ENCODE measurements at places on chromosomes 6 and 20.
A peak's percentile ranks its signal among the peaks of the same experiment; 100 is the strongest.

GRCh38 chr20:41175201-41175651 is 37.9 kb downstream of the PLCG1 start:
- DNase-seq: no peak

- DNase-seq: no peak
These were observed 6.3 kb upstream of the RAMACL start for GRCh38 chr6:166592821-166593220.

DNA sequence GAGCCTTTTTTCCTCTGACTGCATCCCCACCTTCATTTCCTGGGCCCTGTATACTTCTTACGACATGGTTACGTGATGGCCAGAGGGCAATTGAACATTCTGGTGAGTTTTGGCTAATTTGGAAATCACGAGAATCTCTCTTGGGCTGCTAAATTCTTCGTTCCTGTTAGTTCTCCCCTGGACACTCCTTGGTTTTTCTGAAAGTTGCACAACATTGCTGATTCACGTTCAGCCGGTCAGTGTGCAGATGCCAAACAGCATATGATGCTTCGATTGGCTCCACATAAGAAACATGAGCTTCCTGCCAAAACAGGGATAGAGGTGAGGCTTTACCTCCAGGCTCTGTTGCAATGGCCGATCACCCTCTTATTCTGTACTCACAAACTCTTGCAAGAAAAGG is 119.4 kb upstream of the LY86 start:
- DNase-seq: no peak

GRCh38 chr6:75079589-75079988 is 126.3 kb downstream of the COL12A1 start:
- no peak for DNase-seq

DNA sequence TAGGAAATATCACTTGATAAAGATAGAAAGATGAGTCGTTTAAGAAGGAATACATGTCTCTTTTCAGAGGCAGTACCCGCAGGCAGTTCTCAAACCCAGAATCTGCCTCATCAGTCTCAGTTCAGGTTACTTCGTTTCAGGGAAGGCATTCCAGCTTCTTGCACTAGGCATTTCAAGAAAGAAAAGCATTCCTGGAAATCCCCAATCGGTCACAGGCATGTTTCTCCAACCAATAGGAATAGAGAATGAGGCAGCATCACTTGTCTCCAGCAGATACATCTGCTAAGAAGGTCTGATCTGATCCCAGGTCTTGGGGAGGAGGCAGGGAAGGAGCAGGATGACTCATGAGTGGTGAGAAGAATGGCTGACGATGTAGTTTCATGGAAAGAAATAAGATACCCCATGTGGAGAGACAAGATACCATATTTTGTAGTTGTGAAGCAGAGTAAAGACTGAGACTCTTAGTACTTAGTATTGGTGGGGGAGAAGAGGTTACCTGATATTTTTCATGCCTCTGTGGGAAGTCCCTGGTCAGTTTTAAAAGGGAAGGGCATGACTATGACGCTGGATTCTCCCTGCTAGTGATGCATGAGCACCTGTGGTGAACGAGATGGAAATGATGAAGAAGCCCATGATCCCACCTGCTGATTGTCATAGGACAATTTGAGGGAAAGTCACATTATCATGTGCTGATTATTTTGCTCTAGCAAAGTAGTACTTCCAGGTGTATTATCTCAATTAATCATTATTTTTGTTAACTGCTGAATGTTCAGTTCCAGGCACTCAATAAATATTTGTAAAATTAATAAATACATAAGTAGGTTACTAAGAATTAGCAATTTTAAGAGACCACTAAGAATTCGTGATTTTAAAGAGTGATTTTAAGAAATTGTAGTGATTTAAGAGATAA is 20.3 kb upstream of the HLA-DRB1 start:
- peak; percentile 100 for DNase-seq

DNA sequence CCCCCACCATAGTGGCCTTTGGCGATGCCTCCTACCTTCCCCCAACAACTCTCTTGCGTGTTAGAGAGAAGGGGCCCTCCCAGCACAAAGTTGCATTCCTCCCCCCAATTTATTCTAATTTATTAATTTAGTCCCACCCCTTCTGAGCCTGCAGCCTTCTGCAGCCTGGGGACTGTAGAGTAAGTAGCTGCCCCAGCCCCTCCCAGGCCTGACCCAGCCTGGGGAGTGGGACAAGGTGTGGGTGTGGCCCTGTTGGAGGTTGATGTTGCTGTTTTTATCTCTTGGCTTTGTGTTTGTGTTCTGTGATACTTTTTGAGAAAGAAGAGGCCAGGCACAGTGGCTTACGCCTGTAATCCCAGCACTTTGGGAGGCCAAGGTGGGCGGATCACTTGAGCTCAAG is 49.4 kb downstream of the ORC3 start:
- no peak for DNase-seq
